ENCODE measurements at places on chromosomes 6 and 20.

DNA sequence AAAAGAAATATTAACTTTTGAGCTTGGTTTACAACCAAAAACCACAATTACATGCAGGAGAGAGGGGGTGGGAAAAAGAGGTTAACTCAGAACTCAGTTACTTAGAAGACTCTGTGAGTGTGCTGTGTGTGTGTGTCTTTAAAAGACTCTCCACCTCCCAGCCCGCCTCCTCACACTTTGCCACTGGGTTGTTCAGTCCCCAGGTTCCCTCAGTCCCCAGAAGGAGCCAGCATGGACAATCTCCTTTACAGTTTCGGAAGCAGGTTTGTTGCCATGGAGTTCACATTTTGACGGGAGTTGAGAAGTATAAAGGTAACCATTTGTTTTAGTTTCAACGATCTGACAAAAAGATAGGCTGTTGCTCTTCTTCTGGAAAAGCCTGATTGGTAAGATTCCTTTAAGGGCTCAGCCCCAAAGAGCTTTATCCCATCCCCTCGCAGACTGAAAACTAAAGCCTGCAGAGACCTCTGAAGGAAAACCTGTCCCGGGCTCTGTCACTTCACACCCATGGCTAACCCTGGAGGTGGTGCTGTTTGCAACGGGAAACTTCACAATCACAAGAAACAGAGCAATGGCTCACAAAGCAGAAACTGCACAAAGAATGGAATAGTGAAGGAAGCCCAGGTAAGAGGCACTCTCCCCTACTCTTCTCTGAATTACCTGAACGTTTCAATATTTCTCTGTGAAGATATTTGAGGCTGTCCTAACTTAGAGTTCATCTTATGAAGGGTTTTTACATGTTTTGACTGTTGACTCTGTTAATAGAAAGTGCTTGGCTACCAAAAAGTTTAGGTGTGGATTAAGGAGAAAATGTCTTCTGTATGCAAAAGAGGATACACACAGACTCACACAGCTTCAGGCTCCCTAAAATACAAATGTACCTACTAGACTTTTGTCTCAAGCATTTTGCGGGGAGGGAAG is at the start of gene SPTLC3:
Gene SPTLC3 (plus strand): TSS at position 212 of the 921 bp plus-strand sequence. CDS start 296 bp downstream, at position 508.
- no peak for DNase-seq

- no peak for DNase-seq
These were observed 119.2 kb upstream of the CCN2 start for GRCh38 chr6:132070356-132070755.

DNA sequence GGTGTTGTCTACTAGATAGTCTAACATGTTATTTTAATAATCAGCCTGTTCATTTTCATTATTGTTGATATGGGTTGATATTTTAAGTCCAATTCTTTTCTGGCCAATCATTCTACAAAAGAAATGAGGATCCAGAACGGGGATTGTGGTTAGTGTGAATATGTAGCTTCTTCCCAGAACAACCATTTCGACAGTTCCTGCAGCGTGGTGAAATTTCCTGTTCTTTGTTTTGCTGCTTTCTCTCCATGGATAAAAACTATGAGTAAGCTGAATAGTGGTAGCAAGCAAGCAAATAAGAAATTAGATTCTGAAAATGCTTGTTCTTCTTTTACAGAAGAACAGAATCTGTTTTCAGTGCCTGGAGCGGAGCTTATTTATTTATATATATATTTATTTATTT is 65.5 kb upstream of the F13A1 start:
- DNase-seq = no peak

DNA sequence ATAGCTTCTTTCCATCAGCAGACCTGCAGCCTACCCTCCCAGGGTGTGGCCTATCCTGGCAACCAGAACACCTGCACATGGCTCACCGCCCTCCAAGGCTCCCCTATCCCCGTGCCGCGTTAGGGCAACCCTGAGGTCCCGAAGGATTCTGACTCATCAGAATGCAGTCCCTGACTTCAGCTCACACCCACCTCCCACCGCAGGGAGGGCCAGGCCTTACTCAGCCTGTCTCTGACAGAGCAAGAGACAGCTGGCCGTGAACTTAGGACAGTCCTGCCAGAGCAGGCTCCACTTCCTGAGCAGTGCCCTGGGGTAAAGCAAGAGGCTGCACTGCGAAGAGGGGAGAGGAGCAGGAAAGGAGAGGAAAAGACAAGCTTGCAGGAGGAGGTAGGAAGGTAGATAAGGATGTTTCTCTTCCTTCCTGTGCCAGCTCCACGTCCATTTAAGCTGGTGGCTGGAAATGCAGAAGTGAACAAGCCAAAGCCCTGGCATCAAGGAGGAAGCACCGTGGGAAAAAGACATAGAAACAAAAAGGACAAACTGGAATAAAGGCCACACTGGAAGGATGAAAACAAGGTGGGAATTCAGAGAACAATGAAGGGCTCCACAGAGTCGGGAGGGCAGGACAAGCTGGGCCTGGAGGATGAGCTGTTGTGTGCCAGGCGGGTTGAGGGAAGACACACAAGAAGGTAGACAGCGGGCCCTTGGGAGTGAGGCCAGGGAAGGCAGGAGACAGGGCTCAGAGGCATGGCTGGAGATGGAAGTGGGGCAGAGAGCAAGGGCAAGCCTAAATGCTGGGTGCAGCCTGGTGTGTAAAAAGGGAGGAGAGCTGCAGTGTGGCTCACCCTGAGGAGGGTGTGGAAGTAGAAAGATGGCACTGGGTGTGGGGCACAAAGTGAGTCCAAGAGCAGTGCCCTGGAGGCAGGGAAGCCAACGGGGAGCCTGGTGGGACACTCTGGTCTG is 102.7 kb downstream of the SLC23A2 start:
- no peak for DNase-seq

GRCh38 chr6:165588515-165588914 is 74.5 kb downstream of the PDE10A start:
- no peak for DNase-seq

GRCh38 chr6:89888871-89889270 is 5.4 kb upstream of the GJA10 start:
- DNase-seq = no peak

DNA sequence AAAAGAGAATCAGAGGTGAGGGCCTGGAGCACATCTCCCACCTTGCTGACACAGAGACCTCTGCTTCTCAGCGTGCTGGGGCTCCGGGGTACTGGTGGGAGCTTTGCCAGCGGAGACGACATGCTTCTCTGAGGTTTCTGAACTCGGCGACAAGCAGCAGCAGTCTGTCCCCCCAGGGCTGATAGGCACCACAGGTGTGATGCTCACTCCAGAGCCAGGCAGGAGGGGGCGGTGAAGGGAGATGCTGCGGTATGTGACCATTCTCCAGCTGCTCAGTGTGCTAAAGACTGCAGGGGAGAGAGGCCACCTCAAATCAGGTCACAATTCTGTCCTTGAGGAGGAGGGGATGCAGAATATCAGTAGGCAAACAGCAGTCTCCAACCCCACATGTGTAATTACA is 219.9 kb downstream of the ALDH8A1 start:
- DNase-seq = no peak

GRCh38 chr6:34324738-34325444 is 67.6 kb downstream of the NUDT3 start:
- no peak for DNase-seq

- DNase-seq = no peak
These were observed 330.2 kb upstream of the SULF2 start for GRCh38 chr20:48115502-48115901.

GRCh38 chr6:150297327-150298029 is 71.3 kb upstream of the IYD start:
- no peak for DNase-seq

DNA sequence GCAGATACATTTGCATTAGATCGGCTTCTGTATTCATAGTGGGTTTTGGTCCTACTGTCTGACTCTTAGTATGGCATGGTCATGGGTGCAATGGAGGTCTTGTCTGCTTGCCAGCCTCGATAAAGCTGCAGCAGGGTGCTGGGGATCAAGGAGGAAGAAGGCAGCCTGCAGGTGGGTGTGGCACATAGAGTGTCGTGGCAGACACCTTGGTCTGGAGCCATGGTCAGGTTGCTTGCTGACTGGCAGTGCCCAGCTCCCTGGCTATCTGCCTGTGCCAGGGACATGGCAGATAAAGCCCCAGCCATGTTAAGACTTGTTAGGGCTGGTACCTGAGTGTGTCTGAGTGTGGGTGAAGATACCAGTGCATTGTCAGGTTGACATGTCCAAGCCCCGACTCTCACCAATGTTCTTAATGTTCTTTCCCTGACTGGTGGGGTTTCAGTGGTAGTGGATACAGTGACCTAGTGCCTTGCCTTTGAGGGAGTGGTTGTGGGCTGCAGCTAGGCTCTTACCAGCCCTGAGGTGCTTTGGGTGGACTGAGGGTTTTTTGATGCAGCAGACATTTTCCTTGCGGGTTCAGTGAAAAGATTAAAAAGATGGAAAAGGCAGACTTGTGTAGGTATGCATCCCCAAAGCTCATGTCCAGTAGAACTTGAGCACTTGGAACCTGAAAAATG is 1.8 kb downstream of the FAM83D start:
- DNase-seq = no peak
